ENCODE measurements at places on chromosomes 16 and 17. TPM values are rescaled to one million over a fixed set of nuclear protein-coding genes. Genes with fewer than 3 reads are reported as not detected.

DNA sequence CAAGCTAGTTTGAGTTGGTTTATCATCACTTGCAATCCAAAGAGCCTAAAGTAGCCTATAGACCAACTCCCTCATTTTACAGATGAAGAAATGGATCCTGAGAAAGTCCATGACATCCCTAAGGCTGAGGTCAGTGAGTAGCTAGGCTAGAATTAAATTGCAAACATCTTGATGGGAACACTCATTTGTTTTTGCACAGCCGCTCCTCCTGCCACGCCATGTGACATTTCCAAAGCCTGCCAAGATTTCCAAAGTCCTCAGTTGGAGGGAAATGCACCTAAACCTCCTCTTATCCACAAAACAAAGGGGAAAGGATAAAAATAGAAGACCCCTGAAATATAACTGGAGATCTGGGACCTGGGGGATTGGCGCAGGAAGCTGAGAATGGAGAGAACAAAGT, 15.0 kb downstream of the TMEM92 start:
- no peak for DNase-seq

- DNase-seq: peak; percentile 79
Measured at GRCh38 chr17:50198026-50198669, 3.3 kb downstream of the COL1A1 start.

DNA sequence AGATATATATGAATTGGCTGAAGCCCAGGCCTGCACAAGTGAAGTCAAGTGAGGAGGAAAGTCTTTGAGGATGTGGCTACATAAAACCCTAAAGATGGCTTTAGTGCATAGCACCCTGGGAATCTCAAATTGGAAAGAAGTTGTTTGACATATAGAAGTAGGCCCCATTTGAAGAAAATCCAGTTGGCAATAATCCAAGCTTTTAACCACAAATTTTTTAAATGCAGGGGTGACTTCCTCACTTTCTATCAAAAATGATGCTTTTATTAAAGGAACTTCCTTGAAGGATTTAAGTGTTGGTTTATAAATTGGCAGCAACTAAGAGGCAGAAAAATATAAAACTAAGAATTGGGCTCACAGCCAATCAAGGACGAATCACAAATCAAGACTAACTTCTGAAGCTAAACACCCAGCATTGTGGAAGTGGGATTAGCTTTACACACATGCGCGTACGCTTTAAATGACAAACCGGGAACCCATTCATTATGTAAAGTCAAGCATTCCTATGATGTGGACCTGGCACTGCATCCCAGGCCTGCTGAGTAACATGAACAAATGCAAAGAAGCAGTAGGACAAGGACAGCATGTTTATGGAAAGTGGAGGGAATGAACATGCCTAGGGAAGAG, 63.3 kb downstream of the NOG start:
- DNase-seq: no peak

- peak; percentile 80 for DNase-seq
Measured at GRCh38 chr17:80063830-80064585, 27.6 kb downstream of the CCDC40 start.

GRCh38 chr17:51640108-51640622, 379.8 kb downstream of the UTP18 start:
- no peak for DNase-seq

GRCh38 chr16:17027488-17028129, 443.2 kb downstream of the XYLT1 start:
- no peak for DNase-seq

DNA sequence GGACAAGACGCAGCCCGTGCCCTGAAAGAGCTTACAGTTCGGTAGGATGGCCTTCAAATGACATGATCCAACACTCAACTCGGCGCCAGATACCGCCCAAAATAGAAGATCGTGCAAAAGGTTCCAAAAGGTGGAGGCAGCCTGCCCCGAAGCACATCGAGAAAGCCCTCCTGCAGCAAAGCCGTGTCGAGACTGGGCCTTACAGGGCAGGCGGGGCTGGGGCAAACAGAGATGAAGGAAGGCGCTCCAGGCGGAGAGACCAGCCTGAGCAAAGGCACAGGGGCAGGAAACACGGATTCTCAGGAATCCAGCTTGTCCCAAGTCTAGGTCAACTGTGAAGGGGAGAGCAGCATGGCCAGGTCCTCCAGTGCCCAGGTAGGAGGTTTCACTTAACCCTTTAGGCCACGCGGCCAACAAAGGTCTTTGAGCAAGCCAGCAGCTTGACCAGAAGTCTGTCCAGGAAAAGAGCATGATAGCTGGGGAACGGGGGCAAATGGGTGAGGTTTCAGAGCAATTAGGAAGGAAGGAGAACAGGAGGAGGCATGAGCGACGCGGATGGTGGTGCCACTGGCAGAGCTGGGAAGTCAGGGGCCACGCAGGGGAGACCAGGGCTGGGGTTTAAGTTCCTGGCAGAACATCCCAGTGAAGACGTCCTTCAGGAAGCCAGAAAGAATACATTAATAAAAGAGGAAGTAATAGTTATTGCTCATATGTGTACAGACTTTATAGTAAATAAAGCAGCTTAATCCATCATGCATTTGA, 21.2 kb upstream of the EIF1 start:
- DNase-seq: no peak

GRCh38 chr16:55542459-55543082, 23.9 kb upstream of the CAPNS2 start:
- no peak for DNase-seq

DNA sequence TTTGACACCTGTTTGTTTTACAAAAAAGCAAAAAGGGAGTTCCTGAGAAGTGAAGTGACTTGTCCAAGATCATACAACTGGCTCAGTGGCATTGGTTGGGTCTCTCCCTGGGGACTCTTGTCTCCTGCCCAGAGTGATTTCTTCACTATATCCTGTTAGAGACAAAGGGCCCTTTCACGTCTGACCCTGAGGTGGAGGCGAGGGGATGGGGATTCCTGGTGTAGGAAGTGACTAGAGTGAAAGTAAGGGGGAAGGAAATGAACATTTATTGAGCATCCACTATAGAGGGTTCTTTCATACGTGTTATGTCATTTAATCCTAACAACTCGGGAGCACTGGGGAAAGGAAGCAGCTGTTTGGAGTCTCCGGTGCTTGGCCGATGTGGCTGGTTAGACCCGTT, 9.0 kb downstream of the ITGB3 start:
- no peak for DNase-seq

GRCh38 chr16:87391950-87392820, at the start of gene MAP1LC3B:
Gene MAP1LC3B, plus strand, starts transcription at chr16:87392336. Its CDS starts 92 bp downstream, at chr16:87392428.
- DNase-seq: peak; percentile 96

DNA sequence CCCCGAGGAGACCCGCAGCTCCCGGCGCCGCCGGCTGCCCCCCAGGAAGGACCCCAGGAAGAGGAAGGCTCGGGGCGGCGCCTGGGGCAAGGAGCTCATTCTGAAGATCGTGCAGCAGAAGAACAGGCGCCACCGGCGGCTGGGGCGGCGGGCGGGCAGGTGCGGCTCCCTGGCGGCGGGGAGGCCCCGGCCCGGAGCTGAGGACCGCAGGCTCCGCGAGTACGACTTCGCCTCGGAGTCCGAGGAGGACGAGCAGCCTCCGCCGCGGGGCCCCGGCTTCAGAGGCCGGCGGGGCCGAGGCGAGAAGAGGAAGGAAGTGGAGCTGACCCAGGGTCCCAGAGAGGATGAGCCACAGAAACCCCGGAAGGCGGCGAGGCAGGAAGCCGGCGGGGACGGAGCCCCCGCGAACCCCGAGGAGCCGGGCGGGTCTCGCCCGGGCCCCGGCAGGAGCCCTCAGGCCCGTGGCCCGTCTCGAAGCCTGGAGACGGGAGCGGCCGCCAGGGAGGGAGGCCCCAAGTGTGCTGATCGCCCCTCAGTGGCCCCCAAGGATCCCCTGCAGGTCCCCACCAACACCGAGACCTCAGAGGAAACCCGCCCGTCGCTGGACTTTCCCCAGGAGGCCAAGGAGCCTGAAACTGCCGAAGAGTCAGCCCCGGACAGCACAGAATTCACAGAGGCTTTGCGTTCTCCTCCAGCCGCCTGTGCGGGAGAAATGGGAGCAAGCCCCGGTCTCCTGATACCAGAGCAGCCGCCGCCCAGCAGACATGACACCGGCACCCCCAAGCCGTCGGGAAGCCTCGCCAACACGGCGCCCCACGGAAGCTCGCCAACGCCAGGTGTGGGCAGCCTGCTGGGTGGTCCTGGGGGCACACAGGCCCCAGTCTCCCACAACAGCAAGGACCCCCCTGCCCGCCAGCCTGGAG, 22.3 kb upstream of the ZFPM1 start:
- DNase-seq: no peak

DNA sequence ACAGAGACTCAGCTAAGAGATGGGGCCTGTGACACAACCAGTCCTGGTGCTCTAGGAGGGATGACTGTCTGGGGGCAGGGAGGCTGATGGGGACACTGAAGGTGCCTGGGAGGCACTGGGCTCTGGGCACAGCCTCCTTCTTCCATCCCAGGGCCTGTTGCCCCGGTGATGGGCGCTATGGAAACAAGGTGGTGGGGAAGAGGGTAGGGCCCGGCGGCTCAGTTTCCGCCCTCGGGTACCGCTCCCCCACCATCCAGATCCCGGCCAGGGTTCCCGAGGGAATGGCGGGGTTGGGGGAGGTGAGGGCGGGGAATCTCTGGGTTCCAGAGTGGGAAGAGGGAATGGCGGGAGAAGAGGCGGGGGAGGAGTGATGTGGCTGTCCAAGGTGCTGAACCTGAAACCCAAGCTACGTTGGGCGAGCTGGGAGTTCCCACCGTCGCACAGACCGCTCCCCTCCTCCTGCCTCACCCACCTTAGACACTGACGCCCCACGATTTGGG, 981 bp downstream of the KCNH4 start:
- DNase-seq: peak; percentile 70

GRCh38 chr16:14321542-14321941, 250.4 kb downstream of the MRTFB start:
- no peak for DNase-seq

DNA sequence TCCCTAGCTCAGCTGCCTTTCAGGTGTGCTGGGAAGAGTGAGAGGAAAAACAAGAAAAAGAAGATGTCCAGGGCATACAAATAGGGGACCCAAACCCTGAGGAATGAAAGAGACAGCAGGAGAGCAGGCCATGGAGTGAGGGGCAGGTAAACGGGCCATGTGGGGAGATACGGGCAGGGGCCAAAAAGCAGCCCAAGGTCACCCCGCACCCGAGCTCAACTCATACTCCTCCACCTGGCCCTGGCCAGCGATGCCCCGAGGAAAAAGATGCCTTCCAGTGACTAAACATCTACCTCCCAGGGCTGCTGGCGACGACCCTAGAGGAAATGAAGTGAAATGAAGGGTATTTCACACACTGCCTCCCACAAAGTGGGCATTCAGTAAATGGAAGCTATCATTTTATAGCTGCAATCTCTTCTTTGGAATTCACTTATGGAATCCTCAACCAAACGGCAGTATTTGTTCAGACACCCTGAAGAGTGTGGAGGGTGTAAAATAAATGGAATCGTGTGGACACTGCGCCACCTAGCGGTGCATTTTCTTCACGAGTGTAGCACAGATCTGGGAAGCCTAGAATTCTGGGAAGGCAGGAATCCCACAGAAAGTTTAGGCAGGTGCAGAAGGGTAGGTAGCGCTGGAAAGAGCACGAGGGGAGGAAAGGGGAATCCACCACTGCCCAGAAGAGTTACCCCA, 14.9 kb downstream of the ELAC2 start:
- peak; percentile 81 for DNase-seq

DNA sequence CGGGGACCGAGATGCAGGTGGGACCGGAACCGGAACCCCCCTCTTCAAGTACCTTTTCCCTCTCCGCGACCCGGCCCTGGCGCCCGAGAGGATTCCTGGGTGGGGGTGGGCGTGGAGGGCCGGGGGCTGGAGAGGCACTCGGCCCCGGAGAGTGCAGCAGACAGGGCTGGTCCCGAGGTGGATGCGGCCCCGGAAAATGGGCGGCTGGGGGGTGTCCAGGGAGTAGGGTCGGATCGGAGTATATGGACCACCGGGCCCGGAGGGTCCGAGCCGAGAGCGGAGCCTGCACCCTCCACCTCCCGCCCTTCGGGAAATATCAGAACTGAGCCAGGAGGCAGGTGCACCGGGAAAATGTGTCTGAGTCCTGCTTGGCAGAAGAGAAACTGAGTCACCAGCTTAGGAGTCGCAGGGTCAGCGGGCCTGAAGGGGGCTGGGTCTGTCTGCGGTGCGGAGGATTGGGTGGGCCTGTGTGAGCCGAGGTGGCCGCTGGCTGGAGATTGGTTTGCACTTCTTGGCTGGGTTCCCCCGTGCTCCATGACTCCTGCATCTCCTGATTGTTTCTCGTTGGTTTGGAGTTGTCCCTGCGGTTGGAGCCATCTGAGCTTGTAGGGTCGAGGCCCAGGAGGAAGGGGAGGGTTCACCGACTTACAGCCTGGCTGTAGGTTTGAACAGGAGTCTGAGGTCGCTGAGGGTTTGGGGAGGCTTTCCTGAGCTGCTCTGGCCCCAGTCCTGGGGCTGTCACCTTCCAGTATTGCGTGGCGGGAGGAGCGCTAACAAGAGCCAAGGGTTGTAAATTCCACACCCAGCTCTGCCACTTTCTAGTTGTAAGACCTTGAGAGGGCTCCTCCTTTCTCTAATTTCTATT, 518 bp downstream of the SH2B1 start:
- peak; percentile 47 for DNase-seq

- no peak for DNase-seq
Measured at GRCh38 chr16:24027466-24027865, 191.7 kb downstream of the PRKCB start.

DNA sequence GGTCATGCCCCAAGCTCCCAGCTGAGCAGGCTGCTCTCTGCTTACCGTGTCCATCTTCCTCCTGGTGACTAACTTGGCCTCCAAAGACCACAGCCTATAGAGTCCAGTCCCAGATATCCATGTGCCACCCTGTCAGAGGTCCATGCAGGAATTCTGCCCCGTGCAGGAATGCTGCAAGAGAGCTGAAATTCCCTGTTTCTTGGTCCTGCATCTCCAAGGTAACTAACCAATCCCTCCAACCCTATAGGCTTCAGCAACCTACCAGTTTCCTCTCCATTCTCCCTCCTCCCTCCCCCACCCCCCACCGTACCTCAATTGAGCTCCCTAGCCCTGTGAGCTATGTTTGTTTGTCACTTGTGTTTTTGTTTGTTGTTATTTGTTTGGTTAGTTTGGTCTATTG, 9.6 kb upstream of the MKS1 start:
- no peak for DNase-seq

DNA sequence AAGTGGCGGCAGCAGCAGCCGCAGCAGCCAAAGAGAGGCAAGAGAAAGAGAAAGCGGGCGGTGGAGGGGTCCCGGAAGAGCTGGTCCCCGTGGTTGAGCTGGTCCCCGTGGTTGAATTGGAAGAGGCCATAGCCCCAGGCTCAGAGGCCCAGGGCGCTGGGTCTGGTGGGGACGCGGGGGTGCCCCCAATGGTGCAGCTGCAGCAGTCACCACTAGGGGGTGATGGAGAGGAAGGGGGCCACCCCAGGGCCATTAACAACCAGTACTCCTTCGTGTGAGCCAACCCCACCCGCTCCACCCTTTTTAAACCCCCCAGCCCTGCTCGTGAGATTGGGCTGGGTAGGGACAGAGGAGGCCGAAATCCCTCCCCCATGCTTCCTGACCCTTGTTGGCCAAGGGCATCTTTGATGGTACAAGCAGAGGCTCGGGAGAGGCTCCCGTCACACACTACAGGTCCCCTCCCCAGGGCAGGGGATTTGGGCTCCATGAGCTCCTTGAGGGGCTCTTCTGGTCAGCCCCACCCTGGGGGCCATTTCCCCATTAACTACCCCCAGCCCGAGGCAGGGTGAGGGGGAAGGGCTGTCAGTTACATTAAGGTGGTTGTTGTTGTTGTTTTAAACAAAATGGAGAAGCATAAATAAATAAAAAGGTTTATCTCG, 4.6 kb upstream of the ATP2A1 start:
- peak; percentile 49 for DNase-seq

Gene CD300LG
- total RNA-seq: 3.8 TPM

Gene GLP2R
- 0.61 TPM for total RNA-seq

Gene ARL4D
- 19.7 TPM for total RNA-seq

Gene NPIPB6
- 1.4 TPM for total RNA-seq
